ENCODE measurements at places on chromosomes 5 and 9. TPM values are rescaled to one million over a fixed set of nuclear protein-coding genes. Genes with fewer than 3 reads are reported as not detected.

Gene CAVIN4
- 1.9 TPM for total RNA-seq

Gene TBC1D9B
- total RNA-seq, result 51.5 TPM

Gene RNF208
- 0.13 TPM for total RNA-seq

Gene KCNIP1
- not detected for total RNA-seq

Gene SEMA6A
- 3.4 TPM for total RNA-seq

Data from epithelial cell of alveolus of lung (primary cell).